Aortic smooth muscle cell (primary cell): ENCODE measurements at places on chromosomes 2 and 18. TPM values are rescaled to one million over a fixed set of nuclear protein-coding genes. Genes with fewer than 3 reads are reported as not detected.

UGT1A10 gene
- not detected in 2 replicates for total RNA-seq

KRTCAP3 gene
- 0.13 and 0.37 TPM in 2 replicates for total RNA-seq

CLK1 gene
- total RNA-seq: 75.2 and 93.4 TPM in 2 replicates

MYCN gene
- total RNA-seq: not detected in 2 replicates

HRH4 gene
- total RNA-seq: under 0.01 and 0.06 TPM in 2 replicates

MARS2 gene
- 1.2 and 3.0 TPM in 2 replicates for total RNA-seq

TRIM43 gene
- not detected in 2 replicates for total RNA-seq

WNT10A gene
- total RNA-seq: not detected in 2 replicates

LIMS4 gene
- 12.4 and 23.9 TPM in 2 replicates for total RNA-seq

GALNT14 gene
- total RNA-seq: 0.26 and 0.31 TPM in 2 replicates

RAB17 gene
- total RNA-seq: 0.26 and 0.31 TPM in 2 replicates

PRR30 gene
- not detected in 2 replicates for total RNA-seq

NYAP2 gene
- not detected in 2 replicates for total RNA-seq

DDX1 gene
- 82.8 and 83.8 TPM in 2 replicates for total RNA-seq

POTEJ gene
- total RNA-seq: not detected in 2 replicates

NEURL3 gene
- not detected in 2 replicates for total RNA-seq

COL3A1 gene
- 1,561 and 1,930 TPM in 2 replicates for total RNA-seq

GREB1 gene
- 0.12 and 0.40 TPM in 2 replicates for total RNA-seq
